ENCODE measurements at places on chromosomes 12 and 14.

DNA sequence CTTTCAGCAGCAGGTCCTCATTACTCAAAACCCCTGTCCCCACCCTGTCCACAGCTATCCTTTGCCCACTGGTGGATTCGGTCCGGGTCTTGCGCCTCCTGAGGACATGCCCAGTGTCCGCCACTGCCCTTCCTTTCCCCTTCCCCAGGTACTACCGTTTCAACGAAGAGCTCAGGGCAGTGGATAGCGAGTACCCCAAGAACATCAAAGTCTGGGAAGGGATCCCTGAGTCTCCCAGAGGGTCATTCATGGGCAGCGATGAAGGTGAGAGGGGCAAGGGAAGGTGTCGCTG, 8.7 kb downstream of the MMP14 start:
- DNase-seq, result no peak

DNA sequence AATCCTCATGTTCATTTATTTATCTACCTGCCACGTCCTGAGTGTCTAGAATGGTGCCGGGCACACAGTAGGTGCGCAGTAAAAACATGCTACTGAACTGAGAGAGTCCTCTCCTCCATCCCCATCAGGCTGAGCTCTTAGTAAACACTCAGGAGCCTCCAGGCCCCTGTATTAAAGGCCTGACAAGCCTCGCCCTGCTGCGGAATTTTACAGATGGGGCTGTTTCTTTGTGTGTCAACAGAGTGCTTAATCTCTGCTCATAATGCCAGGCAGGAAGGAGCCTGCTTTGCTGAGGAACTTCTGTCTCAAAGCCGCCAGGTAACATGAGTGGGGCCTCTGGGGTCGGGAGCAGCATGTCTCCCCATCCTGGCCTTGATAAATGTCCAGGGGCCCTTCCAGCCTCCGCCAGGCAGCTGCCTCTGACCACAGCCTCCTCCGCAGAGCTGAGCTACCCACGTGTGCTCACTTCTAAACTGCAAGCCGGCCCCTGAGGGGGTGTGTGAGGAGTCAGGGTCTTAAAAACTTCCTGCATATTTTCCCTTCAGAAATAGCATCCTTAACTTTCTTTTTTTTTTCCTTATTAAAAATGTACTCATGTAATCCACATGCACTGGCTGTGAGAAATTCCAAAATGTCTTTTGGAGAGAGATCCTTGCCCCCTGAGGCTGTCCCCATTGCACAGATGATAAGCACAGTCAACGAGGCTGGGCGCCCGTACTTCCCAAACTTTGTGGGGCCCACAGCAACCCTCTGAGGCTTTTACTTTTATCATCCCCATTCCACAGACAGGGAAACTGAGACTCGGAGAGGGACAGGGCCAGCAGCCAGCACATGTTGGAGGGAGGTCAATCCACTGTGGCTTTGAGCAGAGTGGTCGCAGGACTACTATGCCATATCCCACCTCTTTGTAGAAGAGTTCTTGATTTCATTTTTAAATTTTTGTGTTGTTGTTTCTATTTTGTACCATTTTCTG, 116.0 kb upstream of the NCOR2 start:
- DNase-seq, result no peak

DNA sequence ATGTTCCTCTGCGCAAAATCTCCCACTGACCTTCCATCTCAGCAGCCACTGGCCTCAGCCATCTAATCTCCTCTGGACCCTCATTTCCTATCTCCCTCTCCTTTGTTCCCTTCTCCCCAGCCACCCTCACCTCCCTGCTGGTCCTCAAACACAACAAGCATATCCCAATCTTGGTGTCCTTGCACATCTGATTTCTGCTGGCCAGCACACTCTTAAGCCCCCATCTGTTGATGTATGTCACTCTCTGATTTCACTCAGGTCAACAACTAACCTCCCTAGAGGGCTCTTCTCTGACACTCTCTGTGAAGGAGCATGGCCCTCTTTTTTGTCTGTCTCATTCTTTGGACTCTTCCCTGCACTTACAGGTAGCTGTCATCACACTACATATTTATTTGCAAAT, 25.6 kb downstream of the PPM1H start:
- DNase-seq, result no peak

GRCh38 chr12:59834659-59835474, 239.0 kb downstream of the SLC16A7 start:
- DNase-seq, result peak; percentile 10

DNA sequence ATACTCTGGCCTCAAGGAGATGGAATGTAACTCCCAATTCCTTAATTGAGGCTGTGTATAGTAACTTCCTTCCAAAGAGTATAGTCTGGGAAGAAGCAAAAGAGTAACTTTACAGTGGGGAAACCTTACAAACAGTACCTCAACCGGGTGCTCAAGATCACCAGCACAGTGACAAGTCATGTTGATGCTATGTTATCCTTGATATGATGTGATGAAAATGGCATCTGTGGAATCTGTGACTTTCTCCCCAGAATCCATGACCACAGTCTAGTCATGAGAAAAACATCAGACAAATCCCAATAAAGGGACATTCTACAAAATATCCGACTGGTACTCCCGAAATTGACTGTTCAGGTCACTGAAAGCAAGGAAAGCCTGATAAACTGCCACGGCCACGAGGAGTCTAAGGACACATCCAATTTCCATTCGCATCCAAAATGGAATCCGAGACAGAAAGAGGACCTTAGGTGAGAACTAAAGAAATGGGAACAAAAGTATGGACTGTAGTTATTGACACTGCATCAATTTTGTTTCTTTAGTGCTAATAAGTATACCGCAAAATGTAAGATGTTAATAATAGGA, 97.3 kb upstream of the FRMD6 start:
- DNase-seq, result no peak

GRCh38 chr12:46227616-46228015, 41.2 kb downstream of the SLC38A1 start:
- DNase-seq, result no peak

DNA sequence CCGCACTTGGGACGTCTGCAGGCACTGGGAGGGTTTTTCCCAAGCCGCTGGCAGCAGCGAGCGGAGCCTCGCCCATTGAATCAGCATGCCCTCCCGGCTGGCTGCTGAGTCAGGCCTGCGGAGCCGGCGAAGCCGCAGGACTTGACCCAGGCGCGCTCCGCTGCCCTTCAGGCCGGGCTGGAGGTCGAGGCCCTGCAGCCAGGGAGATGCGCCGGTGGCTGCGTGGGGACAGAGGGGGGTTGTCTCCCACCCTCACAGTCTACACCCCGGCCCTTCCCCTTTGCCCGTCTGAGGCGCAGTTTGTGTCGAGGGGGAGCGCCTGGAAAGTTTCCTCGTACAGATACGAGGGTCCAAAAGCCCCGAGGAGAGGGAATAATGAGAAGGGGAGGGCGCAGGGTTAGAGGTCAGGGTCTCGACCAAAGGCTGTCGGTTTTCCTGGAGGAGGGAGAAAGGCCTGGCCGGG, 759 bp upstream of the KLC1 start:
- peak; percentile 60 for DNase-seq
